ENCODE measurements at places on chromosomes 5 and 9. TPM values are rescaled to one million over a fixed set of nuclear protein-coding genes. Genes with fewer than 3 reads are reported as not detected.

Gene TOR1A
- total RNA-seq: 58.0 TPM

Gene OTULIN
- 39.7 TPM for total RNA-seq

Gene RASGEF1C
- total RNA-seq: 0.64 TPM

Gene GPR150
- not detected for total RNA-seq

Gene GDA
- 0.23 TPM for total RNA-seq

Gene TRPM6
- 1.9 TPM for total RNA-seq

DNA sequence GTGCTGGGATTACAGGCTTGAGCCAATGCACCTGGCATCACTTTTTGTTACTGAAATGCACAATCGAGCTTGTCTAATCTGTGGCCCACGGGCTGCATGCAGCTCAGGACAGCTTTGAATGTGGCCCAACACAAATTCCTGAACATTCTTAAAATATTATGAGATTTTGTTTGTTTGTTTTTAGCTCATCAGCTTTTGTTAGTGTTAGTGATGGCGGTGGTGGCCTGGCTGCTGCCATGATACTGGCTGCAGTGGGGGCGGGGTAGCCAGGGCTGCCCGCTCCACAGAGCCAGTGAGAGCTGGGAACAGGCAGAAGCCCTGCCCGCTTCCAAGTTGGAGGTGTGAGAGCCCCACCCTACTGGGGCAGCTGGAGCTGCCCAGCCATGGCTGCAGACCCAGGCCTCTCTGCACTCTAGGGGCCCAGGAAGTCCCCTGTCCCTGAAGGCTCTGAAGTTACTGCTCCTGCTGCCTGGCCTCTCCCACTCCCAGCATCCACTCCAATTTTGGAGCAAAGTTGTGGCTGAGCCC, 76.6 kb upstream of the SHB start:
- no peak for DNase-seq

DNA sequence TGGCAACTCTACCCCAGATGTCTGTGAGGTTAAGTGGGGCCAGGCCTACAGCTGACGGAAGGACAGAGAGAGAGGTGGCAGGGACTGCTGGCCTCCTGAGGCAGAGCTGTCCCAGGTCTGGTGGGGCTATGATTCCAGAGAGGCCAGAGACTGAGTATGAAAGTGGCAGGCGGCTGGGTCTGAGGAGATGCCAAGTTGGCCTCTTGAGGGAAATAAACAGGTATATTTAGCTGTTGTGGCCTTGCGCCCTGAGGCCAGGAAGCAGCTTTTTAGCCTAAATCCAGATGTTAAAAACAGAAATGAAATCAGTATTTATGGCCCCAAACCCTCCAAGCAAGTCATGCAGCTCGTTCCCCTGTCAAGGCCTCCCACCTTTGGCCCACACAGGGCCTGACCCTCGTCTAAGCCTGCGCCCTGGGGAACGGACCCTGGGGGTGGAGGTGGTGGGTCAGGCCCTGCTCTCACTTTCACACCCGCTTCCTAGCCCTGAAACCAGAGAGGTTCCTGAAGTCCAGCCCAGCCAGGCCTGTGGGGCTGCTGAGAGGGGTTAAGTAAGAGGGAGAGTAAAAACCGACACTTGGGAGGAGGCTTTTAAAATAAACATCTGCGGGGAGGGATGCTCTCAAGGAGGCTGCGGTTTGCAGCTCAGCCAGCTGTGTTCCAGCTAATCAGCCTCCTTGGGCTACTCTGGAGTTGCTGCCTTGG, 18.7 kb downstream of the PCDHGC5 start:
- no peak for DNase-seq

- no peak for DNase-seq
These were observed 1078.3 kb downstream of the CDH12 start for GRCh38 chr5:21774801-21775200.

- DNase-seq: peak; percentile 20
These were observed 615 bp downstream of the RACK1 start for GRCh38 chr5:181243018-181243563.

DNA sequence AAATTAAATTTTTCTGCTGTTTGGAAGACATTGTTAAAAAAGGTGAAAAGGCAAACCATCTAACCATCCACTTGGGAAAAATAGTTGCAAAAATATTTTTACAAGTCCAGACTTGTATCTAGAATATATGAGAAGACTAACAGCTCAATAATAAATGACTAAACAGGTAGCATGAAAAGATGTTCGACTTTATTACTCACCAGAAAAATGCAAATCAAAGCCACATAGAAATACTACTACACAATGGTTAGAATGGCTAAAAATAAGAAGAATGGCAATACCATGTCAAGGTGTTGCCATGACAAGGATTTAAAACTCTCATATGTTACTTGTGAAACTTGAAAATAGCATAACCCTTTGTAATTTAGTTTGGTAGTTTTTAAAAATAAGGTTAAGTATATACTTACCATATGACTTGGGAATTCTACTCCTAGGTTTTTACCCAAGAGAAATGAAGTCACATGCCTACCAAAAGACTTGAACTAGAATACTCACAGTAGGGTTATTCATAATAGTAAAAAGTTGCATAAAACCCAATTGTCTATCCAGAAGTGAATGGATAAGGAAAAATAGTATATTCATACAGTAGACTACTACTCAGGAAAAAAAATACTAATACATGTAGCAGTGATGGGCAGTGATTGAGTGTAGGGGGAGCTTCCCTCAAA, 93.8 kb downstream of the VPS13A start:
- DNase-seq: no peak

DNA sequence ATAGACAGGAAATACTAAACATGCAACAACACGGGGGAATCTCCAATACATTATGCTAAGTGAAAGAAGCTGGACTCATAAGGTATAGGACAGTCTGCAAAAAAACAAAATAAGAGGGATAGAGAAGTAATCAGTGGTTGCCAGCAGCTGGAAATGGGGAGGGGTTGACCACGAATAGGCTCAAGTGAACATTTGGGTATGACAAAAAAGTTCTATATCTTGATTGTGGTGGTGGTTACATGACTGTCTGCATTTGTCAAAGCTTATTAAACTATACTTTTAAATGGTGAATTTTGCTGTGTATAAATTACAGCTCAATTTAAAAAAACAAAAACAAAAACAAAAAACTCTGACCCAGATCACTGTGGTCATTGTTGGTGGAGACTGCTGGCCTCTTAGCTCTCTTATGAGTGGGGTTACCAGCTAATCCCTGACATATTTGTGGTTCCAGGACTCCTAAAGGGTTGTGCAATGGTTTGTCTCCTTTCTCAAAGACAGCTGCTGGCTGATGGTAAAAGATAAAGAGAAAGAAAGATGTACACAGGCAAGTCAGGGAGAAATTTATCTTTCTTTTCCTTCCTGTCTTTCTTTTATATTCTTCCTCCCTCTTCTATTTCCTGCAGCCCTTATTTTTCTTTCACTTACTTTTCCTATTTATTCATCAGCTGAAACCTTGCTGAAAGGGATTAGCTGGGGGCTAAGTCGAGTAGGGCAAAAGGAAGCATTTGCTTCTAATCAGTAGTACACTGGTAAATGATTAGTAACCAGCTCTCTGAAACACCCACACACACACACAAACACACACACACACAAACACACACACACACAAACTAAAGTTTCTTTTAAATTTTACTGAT, 42.6 kb upstream of the APC start:
- DNase-seq: no peak

DNA sequence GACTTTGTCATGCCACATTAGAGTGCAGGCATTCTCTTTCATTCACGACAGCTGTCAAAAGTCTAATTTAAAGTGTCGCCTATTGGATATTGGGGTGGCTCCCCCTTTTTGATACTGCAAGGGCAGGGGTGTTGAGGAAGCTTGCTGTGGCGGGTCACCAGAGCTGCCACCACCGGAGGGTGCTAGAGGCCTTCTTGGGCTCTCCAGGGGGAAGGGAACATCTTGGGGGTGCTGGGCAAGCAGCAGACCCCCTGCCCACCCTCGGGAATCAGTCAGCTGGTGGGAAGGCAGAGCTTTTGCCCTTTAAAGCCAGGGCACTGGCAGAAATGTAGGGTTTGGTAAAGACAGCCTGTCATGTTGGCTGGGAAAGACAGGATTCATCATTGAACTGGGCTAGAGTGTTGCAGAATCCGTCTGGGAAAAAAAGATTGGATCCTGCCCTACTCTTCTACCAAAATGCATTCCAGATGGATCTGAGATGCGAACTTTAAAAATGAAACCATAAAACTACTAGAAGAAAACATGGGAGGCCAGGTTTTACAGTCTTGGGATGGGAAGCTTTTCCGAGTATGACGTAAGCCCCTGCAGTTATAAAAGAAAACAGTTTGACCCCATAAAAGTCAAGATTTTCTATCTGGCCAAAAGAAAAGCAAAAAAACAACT, 22.3 kb downstream of the COL5A1 start:
- no peak for DNase-seq

- peak; percentile 40 for DNase-seq
These were observed 6.5 kb downstream of the ADAMTS13 start for GRCh38 chr9:133428617-133429101.

- DNase-seq: no peak
These were observed 941.0 kb downstream of the DNAH5 start for GRCh38 chr5:13003457-13003856.

DNA sequence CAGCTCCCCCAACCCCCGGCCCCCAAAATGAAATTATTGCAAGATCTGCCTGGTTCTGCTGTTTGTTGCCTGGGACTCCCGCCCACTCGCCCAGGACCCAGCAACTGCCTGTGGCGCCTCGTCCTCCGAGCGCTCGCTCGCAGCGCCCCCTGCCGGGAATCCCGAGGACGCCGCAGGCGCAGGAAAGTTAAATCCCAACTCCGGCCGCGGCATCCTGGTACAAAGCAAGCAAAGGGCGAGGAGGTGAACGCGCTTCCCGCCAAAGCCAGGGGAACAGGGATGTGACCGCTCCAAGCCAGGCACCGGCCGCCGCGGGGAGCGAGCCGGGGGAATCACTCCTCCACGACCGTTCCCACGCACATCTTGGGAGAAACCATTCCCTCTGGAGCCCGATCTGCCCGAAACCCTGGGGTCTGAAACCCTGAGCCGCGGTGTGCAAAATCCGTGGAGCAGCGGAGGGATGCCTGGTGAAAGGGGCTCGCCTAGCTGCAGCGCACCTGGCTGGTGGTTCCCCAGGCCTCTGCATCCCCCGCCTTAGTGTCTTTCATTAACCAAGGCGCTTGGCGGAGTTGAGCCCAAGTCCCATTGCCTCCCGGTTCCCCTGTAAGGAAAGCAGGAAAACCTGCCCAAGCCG, 1.3 kb downstream of the SEMA5A start:
- DNase-seq: peak; percentile 95

DNA sequence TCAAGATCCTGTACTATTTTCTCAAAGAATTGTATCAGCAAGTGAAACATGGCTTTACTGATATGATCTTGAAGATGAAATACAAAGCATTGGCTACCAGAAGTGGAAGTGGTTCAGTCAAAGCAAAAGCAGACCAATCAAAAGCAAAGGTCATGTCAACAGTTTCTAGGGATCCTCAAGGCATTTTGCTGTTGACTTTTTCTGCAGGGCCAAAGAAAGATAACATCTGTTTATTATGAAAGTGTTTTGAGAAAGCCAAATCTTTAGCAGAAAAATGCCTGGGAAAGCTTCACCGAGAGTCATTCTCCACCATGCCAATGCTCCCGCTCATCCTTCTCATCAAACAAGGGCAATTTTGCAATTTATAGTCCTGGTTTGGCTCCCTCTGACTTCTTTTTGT, 90.3 kb upstream of the ACO1 start:
- no peak for DNase-seq

DNA sequence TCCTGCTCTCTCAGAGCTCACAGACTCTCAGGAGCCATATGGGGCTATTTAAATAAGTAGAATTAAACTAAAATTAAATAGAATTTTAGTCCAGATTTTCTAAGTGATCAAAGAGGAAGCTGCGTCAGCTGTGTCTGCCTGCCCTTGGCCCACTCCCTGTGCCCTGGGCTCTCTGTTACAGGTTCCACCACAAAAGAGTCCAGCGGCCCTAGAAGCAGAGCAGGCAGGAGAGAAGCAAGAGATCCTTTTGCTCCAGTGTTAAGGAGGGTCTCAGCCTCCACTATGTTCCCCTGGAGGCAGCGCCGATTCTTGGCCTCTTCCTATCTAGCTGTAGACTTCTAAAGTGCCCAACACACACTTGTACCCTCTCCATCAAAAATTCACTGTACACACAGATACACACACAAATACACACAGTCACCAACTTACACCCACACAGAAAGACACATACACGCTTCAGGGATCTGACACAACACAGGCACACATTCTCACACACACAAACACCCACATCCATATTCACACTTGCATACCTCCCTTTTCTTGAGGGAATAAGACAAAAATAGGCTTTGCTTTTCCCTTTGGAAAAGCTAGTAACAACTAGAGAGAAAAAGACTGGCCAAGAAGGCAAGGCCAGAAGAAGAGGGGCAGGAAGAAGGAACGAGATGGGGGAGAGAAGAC, 5.5 kb upstream of the TNIP1 start:
- DNase-seq: no peak

- no peak for DNase-seq
These were observed 759.1 kb downstream of the PRELID2 start for GRCh38 chr5:145076040-145076439.

DNA sequence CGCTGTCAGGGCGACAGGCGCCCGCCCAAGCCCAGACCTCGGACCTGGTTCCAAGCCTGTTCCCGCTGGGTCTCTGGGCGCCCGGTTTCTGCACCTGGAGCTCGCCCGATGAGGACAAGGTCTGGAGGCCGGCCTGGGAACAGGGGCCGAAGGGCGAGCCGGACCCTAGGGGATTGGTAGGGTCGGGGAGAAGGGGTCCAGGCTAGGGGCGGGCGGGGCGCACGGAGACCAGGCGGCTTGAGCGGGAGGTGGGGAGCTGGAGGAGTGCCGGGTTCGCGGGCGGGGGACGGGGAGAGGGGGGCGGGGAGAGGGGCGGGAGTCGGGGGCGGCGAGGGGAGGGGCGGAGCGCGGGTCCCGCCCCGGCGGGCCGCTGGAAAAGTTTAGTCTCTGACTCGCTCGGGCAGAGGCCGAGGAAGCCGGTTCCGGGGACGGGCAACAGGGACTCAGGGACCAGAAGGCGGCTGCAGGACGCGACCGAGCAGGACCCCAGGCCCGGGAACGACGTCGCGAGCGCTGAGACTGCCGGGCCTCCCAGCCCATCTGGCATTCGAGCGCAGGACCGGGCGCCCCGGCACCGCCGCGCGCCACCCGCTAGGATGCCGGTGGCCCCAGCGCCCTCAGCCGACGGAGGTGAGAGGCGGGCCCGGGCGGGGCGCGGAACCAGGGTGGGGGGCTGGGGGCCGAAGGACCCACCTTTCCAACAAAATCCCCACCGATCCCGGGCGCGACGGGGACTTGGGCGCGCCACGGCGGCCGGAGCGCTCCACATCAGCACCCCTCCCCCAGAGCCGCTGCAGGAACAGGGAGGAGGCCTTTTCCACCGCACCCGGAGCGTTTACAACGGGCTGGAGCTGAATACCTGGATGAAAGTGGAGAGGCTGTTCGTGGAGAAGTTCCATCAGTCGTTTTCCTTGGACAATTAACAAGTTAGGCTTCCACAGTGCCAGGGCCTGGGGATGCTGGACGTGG, at the start of gene S1PR3:
Gene S1PR3 (plus strand): TSS at position 403 of the 969 bp plus-strand sequence. CDS start 9,733 bp downstream, outside the sequence.
- DNase-seq: peak; percentile 64

- no peak for DNase-seq
These were observed 71.0 kb upstream of the ANGPTL2 start for GRCh38 chr9:127193483-127193882.

All from endothelial cell (in vitro differentiated cells).